ENCODE measurements at places on chromosomes 6 and 20. TPM values are rescaled to one million over a fixed set of nuclear protein-coding genes. Genes with fewer than 3 reads are reported as not detected.

The PAX1 gene
- total RNA-seq: not detected

GRCh38 chr6:8743170-8743745 lies 307.9 kb upstream of the SLC35B3 start:
- no peak for DNase-seq
- H3K4me3 ChIP-seq: no peak overlapping the region
- no peak overlapping the region for H3K27ac ChIP-seq
- H3K27me3 ChIP-seq: no peaks in the 10 kb centered on the region
- H3K36me3 ChIP-seq: no peaks in the 10 kb centered on the region
- no peaks in the 10 kb centered on the region for H3K4me1 ChIP-seq

DNA sequence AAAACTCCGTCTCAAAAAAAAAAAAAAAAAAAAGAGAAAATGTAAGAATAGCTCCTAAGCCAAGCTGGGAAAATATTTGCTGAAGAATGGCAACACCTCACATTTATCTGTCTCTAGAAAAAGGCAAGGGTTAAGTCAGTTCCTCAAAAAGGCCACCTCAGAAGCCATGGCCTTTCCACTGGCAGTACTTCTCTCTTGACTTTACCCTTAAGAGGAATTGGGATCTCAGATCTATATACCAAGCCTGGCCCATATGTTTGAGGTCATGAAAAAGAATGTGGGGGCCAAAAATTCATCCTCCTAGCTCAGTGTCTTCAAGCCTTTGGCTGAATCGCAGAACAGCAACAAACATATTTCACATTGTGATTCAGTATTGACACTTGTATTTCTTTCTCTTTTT lies 10.9 kb upstream of the NCOA3 start:
- no peak for DNase-seq
- no peak overlapping the region for H3K27ac ChIP-seq
- peaks cover 2% of the 10 kb centered on the region for H3K4me1 ChIP-seq
- H3K27me3 ChIP-seq: no peaks in the 10 kb centered on the region

- H3K27me3 ChIP-seq: no peaks in the 10 kb centered on the region
- no peaks in the 10 kb centered on the region for H3K36me3 ChIP-seq
- no peak overlapping the region for H3K27ac ChIP-seq
- no peak overlapping the region for H3K4me3 ChIP-seq
Measured at GRCh38 chr20:53693262-53693871, 99.7 kb upstream of the ZNF217 start.

The SLC17A4 gene
- total RNA-seq: not detected

GRCh38 chr6:88376768-88377387 lies 210.7 kb upstream of the CNR1 start:
- H3K27ac ChIP-seq: peak overlapping the region; percentile 76
- H3K4me1 ChIP-seq: peaks cover 2% of the 10 kb centered on the region
- H3K4me3 ChIP-seq: no peak overlapping the region
- DNase-seq: no peak
- no peaks in the 10 kb centered on the region for H3K27me3 ChIP-seq

- no peak for DNase-seq
- H3K27me3 ChIP-seq: no peaks in the 10 kb centered on the region
- peaks cover 3% of the 10 kb centered on the region for H3K36me3 ChIP-seq
- peaks cover 7% of the 10 kb centered on the region for H3K4me1 ChIP-seq
- H3K27ac ChIP-seq: no peak overlapping the region
- H3K4me3 ChIP-seq: no peak overlapping the region
Measured at GRCh38 chr6:133805876-133806275, 83.0 kb upstream of the TCF21 start.

DNA sequence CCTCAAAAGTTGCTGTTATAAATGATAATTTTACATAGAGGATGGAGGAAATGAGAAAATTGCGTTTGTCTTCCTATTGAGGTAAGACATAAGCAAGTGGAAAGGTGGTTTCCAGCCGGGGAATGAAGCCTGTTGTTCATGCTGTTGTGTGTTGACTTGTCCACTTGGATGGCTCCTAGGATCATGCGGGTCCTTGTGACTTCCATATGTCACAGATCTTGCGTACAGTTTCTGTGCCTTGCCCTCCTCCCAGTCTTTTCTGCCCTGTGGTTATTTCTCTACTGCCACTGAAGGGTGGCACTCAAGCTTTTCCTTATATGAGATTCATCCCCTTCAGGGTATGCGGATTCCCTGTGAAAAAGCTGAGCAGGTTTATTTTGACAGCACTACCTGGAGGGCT lies 116.6 kb downstream of the CARMIL1 start:
- DNase-seq: no peak
- no peaks in the 10 kb centered on the region for H3K27me3 ChIP-seq
- no peak overlapping the region for H3K27ac ChIP-seq
- H3K4me1 ChIP-seq: peaks cover 12% of the 10 kb centered on the region

The LPA gene
- not detected for total RNA-seq

GRCh38 chr20:42435230-42435629 lies 754.5 kb downstream of the PTPRT start:
- H3K27ac ChIP-seq: no peak overlapping the region
- no peak overlapping the region for H3K4me3 ChIP-seq
- DNase-seq: no peak
- no peaks in the 10 kb centered on the region for H3K36me3 ChIP-seq

- H3K27me3 ChIP-seq: no peaks in the 10 kb centered on the region
- no peak overlapping the region for H3K4me3 ChIP-seq
- H3K36me3 ChIP-seq: no peaks in the 10 kb centered on the region
- DNase-seq: no peak
- H3K27ac ChIP-seq: no peak overlapping the region
Measured at GRCh38 chr6:114619621-114620200, 276.9 kb upstream of the HS3ST5 start.

DNA sequence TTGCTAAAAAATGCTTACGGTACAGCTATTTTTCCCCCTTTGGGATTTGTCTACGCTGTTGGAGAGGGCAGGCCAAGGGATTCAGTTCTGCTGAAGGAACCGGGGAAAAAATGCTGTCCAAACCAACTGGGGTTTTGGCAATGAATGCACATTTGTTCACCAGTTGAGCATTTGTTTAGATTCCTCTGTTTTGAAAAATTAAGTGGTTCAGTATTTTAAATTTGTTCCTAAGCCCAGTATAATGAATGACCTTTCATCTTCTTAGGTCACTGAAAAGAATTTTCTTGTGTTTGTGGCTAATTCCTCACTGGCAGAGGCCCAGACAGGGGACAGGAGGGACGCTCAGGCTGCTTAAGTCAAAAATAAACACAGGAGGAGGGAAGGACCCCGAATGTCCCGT lies 10.8 kb upstream of the EYA2 start:
- no peaks in the 10 kb centered on the region for H3K36me3 ChIP-seq
- H3K27ac ChIP-seq: no peak overlapping the region

DNA sequence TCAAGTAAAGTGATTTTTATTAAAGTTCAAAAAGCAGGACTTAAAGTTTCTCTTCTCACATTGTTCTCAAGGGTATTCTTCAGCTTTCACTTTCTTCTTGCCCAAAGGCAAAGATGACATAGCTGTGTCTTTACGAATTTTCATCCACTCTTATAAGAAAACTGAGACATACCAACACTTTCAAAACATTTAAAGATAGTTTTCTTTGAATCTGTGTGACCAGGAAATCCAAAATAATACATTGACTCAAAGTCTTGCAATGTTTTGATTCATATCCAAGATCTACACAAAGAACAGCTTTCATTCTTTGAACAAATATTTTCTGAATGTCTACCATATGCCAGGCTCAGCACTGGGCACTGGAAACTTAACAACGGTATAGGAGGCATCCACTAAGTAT lies 117.9 kb downstream of the SIM1 start:
- peaks cover 4% of the 10 kb centered on the region for H3K4me1 ChIP-seq
- no peaks in the 10 kb centered on the region for H3K36me3 ChIP-seq
- H3K27ac ChIP-seq: no peak overlapping the region
- no peak overlapping the region for H3K4me3 ChIP-seq
- no peaks in the 10 kb centered on the region for H3K27me3 ChIP-seq

The CST2 gene
- not detected for total RNA-seq

DNA sequence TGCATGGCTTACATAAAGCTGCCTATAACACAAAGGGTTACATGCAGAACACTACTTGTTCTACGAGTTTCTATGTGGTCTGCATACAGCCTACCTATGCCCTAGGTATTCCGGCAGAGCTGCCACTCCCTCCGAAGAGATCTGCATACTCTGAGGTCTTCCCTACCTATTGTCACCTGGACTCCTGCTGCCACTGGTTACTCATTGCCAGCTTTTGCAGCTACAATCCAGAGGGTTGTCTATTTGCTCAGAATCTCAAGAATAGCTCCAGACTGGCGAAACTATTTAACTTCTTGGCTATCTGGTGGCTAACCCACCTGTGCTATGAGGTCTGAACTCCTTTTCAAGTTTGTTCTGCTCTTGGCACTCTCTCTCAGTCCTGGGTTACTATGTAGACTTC lies 323.3 kb downstream of the BMP2 start:
- H3K4me1 ChIP-seq: no peaks in the 10 kb centered on the region
- no peak overlapping the region for H3K4me3 ChIP-seq
- no peaks in the 10 kb centered on the region for H3K36me3 ChIP-seq
- no peaks in the 10 kb centered on the region for H3K27me3 ChIP-seq

DNA sequence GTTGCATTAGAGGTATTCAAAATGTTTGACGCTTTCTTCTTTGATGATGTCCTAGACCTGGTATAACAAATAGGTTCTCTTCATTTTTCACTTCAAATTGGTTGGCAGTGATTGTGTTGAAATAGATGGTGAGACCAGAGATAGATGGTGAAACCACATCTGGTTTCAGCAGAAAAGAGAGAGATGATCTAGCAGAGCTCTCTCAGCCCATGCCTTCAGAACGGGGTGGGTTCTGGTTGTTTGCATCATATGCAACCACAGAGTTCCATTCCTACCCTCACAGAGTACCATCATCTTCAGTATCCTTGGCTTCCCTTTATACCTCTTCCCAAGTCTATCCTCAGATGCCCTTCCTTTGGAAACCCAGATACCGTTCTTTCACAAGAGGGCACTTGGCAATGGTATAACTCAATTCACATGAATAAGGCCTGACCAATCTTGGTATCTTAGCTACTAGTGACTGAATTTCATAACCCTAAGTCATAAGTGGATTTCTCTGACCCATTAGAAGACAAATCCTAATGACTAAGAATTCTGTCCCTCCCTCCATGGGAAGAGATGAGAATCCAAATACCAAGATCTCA lies 93.7 kb downstream of the UBE3D start:
- H3K27ac ChIP-seq: no peak overlapping the region
- DNase-seq: no peak
- no peaks in the 10 kb centered on the region for H3K27me3 ChIP-seq
- no peak overlapping the region for H3K4me3 ChIP-seq
- H3K36me3 ChIP-seq: no peaks in the 10 kb centered on the region

DNA sequence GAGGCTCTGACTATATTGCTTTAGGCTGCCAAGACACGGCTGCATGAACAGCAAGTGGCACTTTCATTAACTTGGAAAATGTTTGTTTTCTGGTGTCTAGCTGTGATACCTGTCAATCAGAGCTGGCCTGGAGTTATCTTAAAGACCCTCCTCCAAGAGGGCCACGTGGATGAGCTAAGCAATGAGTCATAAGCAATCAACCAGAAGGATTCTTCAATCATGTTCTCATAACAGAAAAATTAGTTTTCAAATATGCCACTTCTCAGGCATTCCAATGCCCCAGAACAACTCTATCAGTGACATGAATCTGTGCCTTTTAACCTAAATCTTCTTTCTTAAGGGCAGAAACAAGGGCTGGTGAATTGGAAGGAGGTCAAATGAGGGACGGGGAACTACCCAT lies 283.0 kb downstream of the HTR1B start:
- no peak overlapping the region for H3K4me3 ChIP-seq
- no peak for DNase-seq
- no peaks in the 10 kb centered on the region for H3K4me1 ChIP-seq
- no peak overlapping the region for H3K27ac ChIP-seq
- no peaks in the 10 kb centered on the region for H3K27me3 ChIP-seq

- H3K4me3 ChIP-seq: no peak overlapping the region
- DNase-seq: peak; percentile 80
- H3K27ac ChIP-seq: no peak overlapping the region
- H3K27me3 ChIP-seq: no peaks in the 10 kb centered on the region
- H3K4me1 ChIP-seq: no peaks in the 10 kb centered on the region
Measured at GRCh38 chr20:40683221-40683893, 5.7 kb downstream of the MAFB start.

GRCh38 chr6:147554281-147554680 lies 45.8 kb downstream of the SAMD5 start:
- H3K27me3 ChIP-seq: no peaks in the 10 kb centered on the region
- H3K36me3 ChIP-seq: no peaks in the 10 kb centered on the region
- H3K27ac ChIP-seq: no peak overlapping the region
- DNase-seq: no peak

- H3K36me3 ChIP-seq: no peaks in the 10 kb centered on the region
- no peak for DNase-seq
- H3K27me3 ChIP-seq: no peaks in the 10 kb centered on the region
Measured at GRCh38 chr20:539848-540247, 3.7 kb downstream of the CSNK2A1 start.

The CD109 gene
- total RNA-seq: 26.1 TPM

The CCN2 gene
- 1,507 TPM for total RNA-seq

DNA sequence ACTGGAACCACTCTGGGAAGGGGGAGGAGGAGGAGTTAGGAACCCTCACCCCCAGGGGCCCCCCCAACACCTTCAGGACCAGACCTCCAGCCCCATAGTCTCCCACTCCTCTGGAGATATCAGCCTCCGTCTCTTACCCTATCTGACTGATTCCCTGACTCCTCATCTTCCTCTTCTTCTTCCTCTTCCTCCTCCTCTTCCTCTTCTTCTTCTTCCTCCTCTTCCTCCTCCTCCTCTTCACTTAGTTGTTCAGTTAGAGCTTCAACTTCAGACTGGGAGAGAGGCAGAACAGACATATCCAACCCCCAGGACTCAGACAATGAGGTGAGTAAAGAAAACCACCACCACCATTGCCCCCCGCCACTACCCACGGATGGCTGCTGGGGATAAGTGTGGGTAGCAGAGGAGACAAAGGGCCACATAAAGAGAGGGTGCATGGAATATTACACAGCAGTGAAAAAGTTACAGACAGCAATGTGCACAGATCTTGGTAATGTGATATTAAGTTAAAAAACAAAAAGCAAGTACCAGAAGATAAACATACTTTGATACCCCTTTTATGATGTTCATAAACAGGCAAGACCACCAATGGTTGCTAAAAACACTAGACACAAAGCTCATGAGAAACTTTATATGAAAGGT lies 8.0 kb downstream of the EHMT2 start:
- no peak overlapping the region for H3K4me3 ChIP-seq
- H3K4me1 ChIP-seq: no peaks in the 10 kb centered on the region
- no peaks in the 10 kb centered on the region for H3K36me3 ChIP-seq
- DNase-seq: no peak

The KHDRBS2 gene
- total RNA-seq: 0.32 TPM

The ARHGAP40 gene
- not detected for total RNA-seq

The BMP5 gene
- 0.45 TPM for total RNA-seq

GRCh38 chr6:143427109-143427817 lies 23.2 kb downstream of the ADAT2 start:
- H3K27me3 ChIP-seq: no peaks in the 10 kb centered on the region
- DNase-seq: peak; percentile 89
- no peaks in the 10 kb centered on the region for H3K36me3 ChIP-seq
- no peaks in the 10 kb centered on the region for H3K4me1 ChIP-seq
- H3K27ac ChIP-seq: no peak overlapping the region
- H3K4me3 ChIP-seq: no peak overlapping the region

- no peak overlapping the region for H3K27ac ChIP-seq
- H3K27me3 ChIP-seq: peaks cover 1% of the 10 kb centered on the region
- no peaks in the 10 kb centered on the region for H3K4me1 ChIP-seq
- no peak overlapping the region for H3K4me3 ChIP-seq
Measured at GRCh38 chr6:95686895-95687294, 109.6 kb downstream of the MANEA start.
